SW480 (cell line): ENCODE measurements at places on chromosomes 1 and 21.

DNA sequence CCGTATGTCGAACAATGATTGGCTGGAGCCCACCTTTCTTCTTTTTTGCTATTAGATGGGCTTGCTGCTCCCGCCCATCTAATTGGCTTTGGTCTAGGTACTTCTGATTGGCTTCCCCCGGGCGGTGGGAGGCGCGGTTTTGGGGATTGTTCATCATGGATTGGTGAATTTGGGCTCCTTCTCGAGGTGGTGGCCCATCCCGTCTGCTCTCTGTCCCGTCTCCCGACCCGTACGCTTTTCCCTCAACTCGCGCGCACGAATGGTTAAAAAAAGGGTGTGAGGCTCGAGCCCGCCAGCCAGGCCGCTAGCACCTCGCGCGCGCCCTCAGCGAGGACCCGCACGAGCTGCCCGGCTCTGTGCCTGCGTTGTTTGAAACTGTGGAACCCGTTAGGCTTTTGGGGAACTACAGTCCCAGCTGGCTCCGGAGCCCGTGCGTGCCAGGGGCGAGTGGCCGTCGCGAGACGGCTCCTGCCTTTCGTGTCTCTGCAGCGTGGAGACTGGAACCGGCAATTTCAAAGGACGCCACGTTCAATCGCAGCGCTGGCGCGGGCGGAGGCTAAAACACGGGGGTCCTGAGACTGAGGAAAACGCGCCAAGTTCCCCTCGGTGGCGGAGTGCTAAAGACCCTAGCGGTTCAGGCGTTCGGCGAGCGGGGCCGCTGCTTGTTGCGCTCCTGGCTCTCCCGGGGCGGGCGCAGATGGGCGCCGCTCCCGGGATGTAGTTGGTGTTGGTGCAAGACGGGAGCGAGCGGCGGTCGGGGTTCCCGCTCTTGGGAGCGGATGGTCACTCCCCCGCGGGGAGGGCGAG is at the start of gene USP1:
Gene USP1 (plus strand): TSS at position 584 of the 807 bp plus-strand sequence. CDS start 2,819 bp downstream, outside the sequence.
- peak; percentile 99 for DNase-seq

- no peak for DNase-seq
These were observed 1.2 kb upstream of the DHCR24 start for GRCh38 chr1:54888080-54888733.

GRCh38 chr1:34425785-34426184 is 249.1 kb downstream of the C1orf94 start:
- DNase-seq, result no peak

GRCh38 chr1:39671793-39672550 is at the start of gene NT5C1A:
Gene NT5C1A, minus strand, starts transcription at chr1:39672107. Its CDS starts 69 bp downstream, at chr1:39672038.
- DNase-seq, result peak; percentile 18

- no peak for DNase-seq
These were observed 165.0 kb downstream of the RHOU start for GRCh38 chr1:228900099-228900885.

- no peak for DNase-seq
These were observed 216.0 kb downstream of the BACH1 start for GRCh38 chr21:29514652-29515247.

DNA sequence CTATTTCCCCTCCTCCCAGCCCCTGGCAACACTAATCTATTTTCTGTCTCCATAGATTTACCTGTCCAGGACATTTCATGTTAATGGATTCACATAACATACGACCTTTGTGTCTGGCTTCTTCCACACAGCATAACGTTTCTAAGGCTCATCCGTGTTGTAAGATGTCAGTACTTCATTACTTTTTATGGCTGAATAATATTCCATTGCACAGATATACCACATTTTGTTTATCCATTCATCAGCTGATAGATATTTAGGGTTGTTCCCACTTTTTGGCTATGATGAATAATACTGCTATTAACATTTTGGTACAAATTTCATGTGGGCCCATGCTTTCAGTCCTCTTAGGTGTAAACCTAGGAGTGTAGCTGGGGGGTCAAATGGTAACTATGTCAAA is 38.2 kb downstream of the GLIS1 start:
- DNase-seq, result no peak

DNA sequence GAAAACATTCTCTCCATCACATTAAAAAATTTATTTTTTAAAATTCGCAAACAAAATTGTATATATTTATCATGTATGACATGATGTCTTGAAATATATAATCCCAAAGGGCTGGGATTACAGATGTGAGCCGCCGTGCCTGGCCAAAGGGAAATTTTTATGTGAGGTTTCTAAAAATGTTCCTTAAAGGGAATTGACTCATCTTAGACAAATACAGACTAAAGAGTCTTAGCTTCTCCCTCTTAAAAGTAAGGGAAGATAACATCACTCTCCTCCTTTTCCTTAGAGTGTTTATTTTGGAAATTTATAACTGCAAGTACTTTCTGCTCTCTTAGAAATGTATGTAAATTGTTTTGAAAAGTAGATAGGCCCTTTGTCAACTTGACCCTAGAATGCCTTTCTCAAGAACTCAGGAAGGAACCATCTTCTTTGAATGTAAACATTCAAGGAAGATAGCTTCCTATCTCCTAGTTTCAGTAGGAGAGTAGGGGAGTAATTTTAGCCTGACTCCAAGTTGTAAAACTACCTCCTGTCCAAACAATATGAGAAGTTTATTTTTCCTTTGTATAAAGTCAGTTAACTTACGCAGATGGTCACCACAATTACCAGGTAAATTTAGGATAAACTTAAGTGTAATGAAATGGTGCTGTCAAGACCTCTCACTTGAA is 59.5 kb downstream of the C21orf91 start:
- no peak for DNase-seq

DNA sequence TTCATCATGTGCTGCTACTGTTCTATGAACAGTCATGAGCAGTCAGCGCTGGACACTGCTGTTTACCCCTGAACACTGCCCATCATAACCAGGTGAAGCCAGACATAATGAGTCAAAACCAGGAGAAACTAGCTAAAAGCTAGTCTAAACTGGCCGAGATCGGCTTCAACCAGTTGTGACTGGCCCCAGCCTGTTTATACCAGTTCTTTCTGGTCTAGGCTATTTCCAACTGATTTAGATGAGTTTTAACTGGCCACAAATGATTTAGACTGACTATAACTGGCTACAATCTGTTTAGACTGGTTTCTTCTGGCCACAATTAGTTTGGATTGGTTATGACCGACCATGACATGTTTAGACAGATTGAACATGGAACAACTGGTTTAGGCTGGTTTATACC is 348.3 kb upstream of the CAMK1G start:
- no peak for DNase-seq

- DNase-seq, result no peak
These were observed 94.5 kb downstream of the OLFML2B start for GRCh38 chr1:161929137-161929536.

GRCh38 chr1:221858818-221859611 is 117.1 kb upstream of the DUSP10 start:
- DNase-seq, result no peak

- peak; percentile 94 for DNase-seq
These were observed 137.3 kb downstream of the SLC30A10 start for GRCh38 chr1:219790834-219791615.

GRCh38 chr1:204072931-204073836 is at the start of gene SOX13:
Gene SOX13, plus strand, starts transcription at chr1:204073115. Its CDS starts 39,801 bp downstream, at chr1:204112916.
- DNase-seq, result peak; percentile 85

GRCh38 chr1:181263444-181263843 is 174.9 kb downstream of the IER5 start:
- no peak for DNase-seq

DNA sequence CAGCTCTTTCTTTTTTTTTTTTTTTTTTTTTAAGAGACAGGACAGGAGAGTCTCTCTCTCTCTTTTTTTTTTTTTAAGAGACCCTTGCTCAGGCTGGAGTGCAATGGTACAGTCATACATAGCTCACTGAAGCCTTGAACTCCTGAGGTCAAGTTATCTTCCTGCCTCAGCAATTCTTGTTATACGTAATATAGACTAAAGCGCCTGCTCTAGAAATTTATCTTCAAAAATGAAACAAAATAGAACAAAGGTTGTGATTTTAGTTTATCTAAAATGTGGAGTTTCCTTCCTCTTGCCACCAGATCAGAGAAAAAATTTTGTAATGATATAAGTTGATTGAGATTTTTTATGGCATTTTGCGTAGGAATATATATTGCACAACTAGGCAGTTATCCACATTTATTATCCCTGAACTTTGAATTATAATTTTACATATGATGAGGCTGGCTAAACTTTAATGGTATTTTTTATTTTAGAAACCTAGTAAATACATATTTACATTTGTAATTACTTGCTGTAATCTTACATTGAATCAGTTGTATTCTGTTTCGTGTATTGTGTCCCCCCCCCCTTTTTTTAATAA is 44.2 kb downstream of the MTF2 start:
- no peak for DNase-seq

DNA sequence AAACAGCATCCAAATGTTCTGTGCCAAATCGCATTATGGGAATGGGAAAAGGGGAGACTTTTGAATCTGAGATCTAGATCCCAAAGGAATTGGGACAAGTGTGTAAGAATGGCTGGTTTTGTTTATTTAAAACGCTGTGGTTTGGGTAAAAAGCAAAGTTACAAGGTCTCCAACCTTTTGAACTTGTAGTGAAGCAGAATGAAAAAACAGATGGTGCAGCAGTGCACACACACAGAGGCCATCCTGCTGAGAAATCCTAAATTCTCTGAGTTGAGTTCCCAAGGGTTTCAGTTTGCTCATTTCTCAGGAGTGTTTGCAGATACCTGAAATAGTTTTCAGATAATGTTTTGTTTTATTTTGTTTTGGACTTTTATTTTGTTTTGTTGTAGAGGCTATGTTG is 80.2 kb upstream of the CD1D start:
- no peak for DNase-seq
